ENCODE measurements at places on chromosomes 7 and 10.

- DNase-seq = peak; percentile 35
These were observed 59.4 kb upstream of the AQP1 start for GRCh38 chr7:30852308-30852684.

GRCh38 chr7:120273476-120273975 is 551 bp downstream of the KCND2 start:
- peak; percentile 68 for DNase-seq

- peak; percentile 16 for DNase-seq
These were observed 162.4 kb downstream of the SEMA3E start for GRCh38 chr7:83486536-83486935.

- DNase-seq = no peak
These were observed 148.6 kb downstream of the CYP26A1 start for GRCh38 chr10:93222211-93222754.

DNA sequence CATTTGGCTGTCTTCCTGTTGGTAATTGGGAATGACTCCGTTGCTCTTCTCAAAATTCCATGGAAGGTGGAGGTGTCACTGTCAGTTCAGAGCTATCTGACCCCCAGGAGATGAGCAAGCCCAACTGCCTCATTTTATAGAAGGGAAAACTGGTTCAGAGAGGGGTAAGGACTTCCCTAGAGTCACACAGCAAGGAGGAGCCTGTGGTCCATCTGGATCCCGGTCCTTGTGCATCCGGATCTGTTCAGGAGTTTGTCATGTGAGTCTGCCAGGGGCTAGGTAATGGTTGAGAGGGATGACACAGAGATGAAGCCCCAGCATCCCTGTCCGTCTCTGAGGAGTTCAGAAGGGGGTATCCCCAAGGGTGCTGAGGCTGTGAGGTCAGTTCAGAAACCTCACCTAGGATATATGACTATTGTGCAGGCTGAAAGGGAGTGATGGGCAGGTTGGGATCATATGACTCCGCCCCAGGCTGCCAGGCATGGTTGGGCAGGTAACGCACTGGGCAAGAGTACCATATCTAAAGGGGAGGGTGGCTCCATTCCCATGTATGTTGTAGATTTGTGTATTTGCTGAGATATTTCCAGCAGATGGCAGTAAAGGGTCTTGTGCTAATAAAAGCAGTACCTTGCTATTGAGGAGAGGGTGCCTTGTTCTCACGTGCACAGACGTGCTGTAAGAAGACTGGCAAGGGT is 16.0 kb upstream of the SLC29A3 start:
- DNase-seq = peak; percentile 71

- DNase-seq = peak; percentile 39
These were observed 76.2 kb upstream of the TMEM168 start for GRCh38 chr7:112866424-112866823.

- no peak for DNase-seq
These were observed 7.6 kb downstream of the ARHGAP12 start for GRCh38 chr10:31921031-31921430.

- DNase-seq = no peak
These were observed 72.0 kb downstream of the KAT6B start for GRCh38 chr10:74898201-74898976.

- DNase-seq = no peak
These were observed 145.6 kb downstream of the RELN start for GRCh38 chr7:103843689-103844480.

GRCh38 chr10:98309366-98310355 is 41.7 kb upstream of the LOXL4 start:
- DNase-seq = peak; percentile 86

Measured in tongue (tissue), 3 donors.